ENCODE measurements at places on chromosomes 11 and 22.
A peak's percentile ranks its signal among the peaks of the same experiment; 100 is the strongest.

DNA sequence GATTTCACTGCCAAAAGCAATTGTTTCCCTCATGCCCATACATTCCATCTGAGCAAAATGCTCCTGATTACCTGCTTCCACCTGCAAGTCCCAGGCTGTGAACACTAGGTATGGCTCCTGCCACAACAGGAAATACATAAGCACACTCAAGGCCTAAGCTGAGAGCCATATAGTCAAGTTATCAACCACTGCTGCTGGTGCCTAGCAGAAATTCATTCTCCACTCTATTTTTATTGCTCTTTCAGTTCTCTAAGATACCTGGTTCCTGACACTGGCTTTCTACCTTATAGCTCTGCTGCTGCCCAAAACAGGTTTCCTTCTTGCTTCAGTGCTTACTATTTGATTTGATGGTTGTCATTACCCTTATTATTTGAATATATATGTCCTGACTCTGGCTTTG lies 31.6 kb downstream of the SLC36A4 start:
- DNase-seq = no peak

DNA sequence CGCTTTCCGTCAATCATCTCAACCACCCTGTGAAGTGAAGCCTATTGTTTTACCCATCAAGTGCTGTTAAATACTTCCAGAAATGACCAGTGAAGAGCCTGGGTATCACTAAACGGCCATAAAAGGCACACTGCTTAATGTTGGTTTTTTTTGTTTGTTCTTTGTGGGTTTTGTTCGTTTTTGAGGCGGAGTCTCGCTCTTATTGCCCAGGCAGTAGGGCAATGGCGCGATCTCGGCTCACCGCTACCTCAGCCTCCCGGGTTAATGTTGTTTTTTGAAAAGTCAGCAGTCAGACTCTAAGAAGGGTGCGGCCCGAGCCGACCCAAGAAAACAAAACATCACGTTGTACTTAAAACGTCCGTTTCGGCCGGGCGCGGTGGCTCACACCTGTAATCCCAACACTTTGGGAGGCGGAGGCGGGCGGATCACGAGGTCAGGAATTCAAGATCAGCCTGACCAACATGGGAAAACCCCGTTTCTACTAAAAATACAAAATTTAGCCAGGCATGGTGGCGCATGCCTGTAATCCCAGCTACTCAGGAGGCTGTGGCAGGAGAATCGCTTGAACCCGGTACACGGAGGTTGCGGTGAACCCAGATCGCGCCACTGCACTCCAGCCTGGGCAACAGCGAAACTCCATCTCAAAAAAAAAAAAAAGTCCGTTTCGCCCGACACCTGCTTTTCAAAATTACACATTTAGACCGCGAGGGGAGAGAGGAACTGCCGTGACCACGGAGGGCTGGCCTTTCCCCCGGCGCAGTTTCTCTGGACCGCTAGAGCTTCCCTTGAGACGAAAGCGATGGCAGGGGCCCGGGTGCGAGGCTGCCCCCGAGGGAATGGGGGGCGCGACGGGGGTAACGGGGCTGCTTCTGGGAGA lies 714 bp downstream of the CD59 start:
- DNase-seq = peak; percentile 20

GRCh38 chr11:70498171-70498571 lies 99.8 kb downstream of the CTTN start:
- DNase-seq = no peak

GRCh38 chr11:115906171-115906570 lies 402.0 kb upstream of the CADM1 start:
- no peak for DNase-seq

GRCh38 chr11:44066732-44067141 lies 667 bp downstream of the ACCS start:
- peak; percentile 71 for DNase-seq

- no peak for DNase-seq
Observed at GRCh38 chr11:11948242-11948947, 60.0 kb downstream of the DKK3 start.

DNA sequence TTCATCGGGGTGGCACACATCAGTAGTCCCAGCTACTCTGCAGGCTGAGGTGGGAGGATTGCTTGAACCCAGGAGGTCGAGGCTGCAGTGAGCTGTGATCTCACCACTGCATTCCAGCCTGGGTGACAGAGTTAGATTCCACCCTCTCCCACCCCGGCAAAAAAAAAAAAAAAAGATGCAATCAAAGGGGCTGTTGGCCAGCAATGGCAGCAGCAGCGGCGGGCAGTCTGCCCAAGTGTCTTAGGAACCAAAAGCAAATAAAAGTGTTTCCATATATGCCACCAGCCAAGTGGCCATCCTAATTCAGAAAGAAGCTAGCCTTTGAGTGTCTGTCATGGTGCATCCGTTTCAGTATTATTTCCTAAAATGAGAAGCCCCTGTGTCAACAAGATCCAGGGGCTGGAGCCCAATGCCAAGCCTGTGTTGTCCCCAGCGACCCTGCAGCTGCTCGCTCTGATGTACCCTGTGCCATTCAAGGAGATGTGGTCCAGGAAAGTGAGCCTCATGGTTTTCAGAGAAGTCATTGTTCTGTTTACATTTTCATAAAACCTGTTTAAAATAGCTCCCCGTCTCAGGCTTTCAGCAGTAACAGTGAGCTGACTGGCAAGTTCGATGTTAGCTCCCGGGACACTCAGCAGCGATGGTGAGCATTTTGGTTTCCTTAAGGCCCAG lies 12.5 kb downstream of the CDPF1 start:
- no peak for DNase-seq
